ENCODE measurements at places on chromosomes 7 and 10.
A peak's percentile ranks its signal among the peaks of the same experiment; 100 is the strongest.

DNA sequence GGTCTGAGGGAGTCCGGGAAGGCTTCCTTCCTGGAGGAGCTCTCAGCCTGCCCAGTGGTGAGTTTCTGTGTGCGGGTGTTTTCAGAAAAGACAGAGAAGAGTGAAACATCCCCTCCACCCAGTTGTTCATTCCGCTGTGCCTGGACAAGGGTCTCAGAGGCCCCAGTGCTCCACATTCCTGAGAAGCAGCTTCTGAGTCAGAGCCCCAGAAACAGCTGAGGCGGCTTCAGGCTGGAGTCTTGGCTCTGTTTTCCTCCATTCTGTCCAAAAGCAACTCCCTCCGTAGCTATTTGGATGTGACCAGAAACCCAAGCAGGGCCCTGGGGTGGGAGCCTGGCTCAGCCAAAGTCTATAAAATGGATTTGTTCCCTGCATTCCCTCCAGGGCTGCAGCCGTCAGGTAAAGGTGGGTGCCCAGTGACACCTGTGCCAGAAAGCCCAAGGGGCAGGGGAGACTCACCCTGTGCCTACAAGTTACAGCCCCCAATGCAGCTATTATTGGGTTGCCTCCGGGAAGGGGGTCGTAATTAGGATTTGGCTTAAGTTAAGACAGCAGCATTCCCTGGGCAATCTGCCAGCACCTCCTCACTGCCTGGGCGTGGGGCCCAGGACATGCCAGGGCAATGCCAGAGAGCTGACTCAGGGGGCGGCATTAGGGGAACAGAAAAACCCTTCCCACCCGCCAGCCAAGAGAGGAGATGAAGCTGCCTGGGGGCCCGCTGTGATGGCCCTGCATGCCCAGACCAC, 13.1 kb upstream of the CAMK2G start:
- DNase-seq = peak; percentile 81

GRCh38 chr10:128881086-128881485, 586.0 kb upstream of the MGMT start:
- DNase-seq = no peak

DNA sequence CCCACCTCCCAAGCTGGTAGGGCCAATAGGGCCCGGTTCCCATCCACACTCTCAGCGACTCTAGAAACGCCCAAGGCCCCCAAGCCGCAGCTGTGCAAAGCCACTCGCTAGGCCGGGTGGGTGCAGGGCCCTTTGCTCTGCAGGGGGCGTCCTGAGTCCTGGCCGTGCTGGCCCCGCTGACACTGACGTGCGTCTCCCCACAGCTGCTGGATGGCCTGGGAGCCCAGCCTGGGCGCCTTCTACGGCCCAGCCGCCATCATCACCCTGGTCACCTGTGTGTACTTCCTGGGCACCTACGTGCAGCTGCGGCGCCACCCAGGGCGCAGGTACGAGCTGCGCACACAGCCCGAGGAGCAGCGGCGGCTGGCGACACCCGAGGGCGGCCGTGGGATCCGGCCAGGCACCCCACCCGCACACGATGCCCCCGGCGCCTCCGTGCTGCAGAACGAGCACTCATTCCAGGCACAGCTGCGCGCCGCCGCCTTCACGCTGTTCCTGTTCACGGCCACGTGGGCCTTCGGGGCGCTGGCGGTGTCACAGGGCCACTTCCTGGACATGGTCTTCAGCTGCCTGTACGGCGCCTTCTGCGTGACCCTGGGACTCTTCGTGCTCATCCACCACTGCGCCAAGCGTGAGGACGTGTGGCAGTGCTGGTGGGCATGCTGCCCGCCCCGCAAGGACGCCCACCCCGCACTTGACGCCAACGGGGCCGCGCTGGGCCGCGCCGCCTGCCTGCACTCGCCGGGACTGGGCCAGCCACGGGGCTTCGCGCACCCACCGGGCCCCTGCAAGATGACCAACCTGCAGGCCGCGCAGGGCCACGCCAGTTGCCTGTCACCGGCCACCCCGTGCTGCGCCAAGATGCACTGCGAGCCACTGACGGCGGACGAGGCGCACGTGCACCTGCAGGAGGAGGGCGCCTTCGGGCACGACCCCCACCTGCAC, 31.6 kb upstream of the KNDC1 start:
- no peak for DNase-seq

GRCh38 chr7:158237672-158238335, 349.8 kb downstream of the PTPRN2 start:
- no peak for DNase-seq

- DNase-seq = no peak
Measured at GRCh38 chr10:11433657-11434056, 177.8 kb downstream of the USP6NL start.

DNA sequence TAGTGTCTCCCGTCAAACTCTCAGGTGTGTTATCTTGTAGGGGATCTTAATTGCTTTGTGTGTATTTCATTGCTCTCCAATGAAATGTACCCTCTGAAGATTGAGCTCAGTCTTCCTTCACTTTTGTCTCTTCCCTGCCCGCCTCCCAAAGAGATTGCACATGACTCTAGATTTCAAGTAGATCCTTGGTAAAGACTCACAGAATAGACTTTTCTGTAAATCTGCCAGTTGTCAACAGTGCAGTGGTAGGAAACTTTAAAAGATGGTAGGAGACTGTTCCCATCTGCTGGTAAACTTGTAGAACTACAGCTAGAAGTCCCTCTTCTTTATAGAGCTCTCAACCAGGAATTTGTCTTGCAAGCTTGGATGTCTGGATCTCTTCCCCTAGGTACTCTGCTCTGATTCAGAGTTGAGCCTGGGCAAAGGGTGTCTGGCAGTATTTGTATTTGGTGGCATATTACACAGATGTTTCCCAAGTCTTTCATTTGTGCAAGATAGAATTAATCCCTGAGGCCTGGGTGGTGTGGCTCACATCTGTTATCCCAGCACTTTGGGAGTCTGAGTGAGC, 9.6 kb downstream of the CCL26 start:
- peak; percentile 80 for DNase-seq

- no peak for DNase-seq
Measured at GRCh38 chr7:40330408-40330807, 195.6 kb downstream of the SUGCT start.

Measured in amniotic epithelial cell (primary cell).